ENCODE measurements at places on chromosomes 12 and 14.

DNA sequence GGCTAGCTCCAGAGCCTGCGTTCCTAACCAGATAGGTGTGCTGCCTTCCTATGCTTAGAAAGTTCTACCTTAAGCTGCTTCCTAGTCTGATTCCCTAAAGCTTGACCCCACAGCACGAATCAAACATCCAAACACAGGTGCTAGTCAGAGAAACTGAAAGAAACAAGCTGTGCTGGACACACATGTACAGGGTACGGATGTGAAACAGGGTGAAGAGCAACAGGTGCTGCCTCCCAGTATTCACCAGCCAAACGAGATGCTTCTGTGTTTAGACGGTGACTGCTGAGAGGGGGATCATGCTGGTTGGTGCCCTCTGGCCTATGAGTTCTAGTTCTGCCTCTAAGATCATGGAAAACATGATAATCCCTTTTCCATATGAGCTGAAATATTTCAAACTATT is 105.3 kb downstream of the GRIP1 start:
- no peak for DNase-seq

DNA sequence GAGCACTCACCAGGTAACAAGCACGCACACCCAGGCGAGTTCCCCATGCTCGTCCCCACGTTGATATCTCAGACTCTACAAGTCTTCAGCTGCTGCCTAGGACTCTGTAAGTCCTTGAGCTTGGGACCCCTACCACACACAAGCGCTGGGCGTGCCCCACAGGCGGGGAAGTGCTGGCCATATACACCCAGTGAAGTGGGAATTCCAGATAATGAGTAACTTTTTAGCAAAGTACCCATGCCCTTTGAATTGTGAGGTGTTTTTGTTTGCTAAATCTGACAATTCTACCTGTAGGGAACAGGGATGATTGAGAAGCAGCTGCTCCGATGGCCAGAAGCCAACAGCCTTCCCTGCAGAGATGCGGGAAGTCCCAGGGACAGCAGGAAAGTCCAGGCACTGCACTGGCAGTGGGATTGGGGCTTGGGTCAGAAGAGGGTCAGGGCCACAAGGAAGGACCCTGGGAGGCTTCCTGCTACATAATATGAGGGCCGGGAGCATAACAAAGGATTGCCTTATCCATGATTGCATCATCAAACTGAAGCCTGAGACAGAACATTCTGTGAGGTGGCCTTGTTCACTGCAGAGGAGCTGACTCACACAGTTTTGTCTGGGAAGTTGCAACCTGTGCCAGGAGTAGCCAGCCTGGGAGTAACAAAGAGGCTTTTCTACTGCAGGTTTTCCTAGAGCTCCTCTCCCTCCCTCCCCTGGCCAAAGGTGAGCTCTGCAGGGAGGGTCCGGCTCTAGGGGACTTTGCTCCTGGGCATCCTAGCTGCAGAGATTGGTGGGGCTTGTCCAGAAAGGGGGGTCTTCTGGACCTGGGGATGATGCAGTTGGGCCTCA is 13.2 kb upstream of the SERPINA3 start:
- DNase-seq = no peak

- no peak for DNase-seq
Observed at GRCh38 chr12:9760699-9761418, at the start of gene CD69. CD69 (minus strand) TSS chr12:9760901; CDS start chr12:9760820, 81 bp downstream.

DNA sequence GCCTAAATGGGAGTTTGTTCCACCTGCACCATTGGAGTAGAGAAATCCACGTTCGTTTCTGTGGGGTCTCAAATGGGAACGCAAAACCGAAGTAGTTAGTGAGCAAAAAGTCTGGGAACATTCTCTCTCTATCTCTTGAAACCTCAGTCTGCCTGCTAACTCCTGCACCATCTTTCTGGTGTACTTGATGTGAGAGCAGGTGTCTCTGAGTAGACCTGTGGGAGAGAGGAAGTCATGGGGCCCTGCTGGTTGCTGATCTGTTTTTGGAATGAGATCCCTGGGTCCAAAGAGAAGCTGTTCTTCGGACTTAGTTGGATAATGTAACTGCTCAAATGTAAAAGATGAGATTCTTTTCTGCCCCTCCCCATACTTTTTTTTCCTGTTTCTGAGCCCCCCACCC is 57.3 kb downstream of the MAX start:
- DNase-seq = no peak

GRCh38 chr12:12425001-12425400 is 68.1 kb downstream of the BORCS5 start:
- no peak for DNase-seq

GRCh38 chr14:102966681-102967505 is 44.4 kb downstream of the AMN start:
- DNase-seq = no peak

- DNase-seq = no peak
Observed at GRCh38 chr14:50773632-50774541, 57.1 kb downstream of the NIN start.

GRCh38 chr12:104610513-104611235 is 153.9 kb downstream of the CHST11 start:
- DNase-seq = no peak

DNA sequence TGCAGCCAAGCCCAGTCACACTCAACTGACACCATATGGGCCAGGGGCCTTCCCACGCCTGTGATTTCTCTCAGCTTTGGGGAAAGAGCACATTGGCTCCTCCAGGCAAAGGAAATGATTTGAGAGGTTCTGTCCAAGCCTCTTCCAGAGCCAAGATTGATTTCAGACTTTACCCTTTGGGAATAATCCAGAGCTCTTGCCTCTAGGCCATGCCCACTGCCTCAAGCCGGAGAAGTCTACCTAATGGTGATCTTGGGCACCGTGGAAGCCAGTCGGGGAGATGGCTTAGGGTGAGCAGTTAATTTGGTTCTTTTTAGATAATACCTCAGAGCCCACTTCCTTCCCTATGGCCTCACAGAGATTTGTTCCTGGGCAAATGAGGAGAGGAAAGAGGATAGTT is 45.0 kb upstream of the NUAK1 start:
- no peak for DNase-seq

DNA sequence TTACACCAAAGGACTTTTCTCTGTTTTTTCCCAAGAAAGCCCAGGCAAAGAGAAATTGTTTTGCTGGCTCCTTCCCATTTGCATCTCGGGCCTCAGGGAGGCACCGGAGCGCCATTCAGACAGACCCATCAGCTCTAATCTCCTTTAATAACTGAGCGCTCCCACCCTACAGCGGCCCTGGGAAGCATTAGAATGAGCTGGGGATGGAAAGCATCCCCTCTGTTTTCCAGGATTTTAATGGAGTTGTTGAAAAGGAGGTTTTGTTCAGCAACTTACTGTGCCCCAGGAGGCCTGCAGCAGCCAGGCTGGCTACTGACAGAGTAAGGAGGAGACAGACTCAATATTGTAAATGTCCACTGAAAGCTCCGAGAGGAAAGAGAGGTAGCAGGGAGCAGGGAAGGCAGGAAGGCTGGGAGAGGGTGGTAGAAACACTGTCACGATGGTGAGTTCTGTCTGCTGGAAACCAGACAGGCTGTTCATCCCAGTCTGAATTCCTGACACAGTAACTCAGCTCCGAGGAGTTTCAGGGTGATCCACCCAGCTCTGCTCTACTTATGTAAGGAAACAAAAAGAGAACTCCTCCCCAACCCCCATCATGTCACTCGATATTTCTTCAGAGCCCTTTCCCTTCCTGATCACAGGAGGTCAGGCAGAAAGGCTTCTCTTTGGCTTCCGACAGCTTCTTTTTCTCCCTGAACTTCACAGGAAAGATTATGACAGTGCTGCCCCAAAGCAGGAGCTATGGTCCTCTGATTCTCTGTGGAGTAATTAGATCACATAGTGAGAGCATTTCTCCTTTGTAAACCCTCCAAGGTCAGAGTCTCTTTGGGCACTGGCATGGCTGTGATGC is 62.5 kb upstream of the TMEM132D start:
- DNase-seq = no peak

DNA sequence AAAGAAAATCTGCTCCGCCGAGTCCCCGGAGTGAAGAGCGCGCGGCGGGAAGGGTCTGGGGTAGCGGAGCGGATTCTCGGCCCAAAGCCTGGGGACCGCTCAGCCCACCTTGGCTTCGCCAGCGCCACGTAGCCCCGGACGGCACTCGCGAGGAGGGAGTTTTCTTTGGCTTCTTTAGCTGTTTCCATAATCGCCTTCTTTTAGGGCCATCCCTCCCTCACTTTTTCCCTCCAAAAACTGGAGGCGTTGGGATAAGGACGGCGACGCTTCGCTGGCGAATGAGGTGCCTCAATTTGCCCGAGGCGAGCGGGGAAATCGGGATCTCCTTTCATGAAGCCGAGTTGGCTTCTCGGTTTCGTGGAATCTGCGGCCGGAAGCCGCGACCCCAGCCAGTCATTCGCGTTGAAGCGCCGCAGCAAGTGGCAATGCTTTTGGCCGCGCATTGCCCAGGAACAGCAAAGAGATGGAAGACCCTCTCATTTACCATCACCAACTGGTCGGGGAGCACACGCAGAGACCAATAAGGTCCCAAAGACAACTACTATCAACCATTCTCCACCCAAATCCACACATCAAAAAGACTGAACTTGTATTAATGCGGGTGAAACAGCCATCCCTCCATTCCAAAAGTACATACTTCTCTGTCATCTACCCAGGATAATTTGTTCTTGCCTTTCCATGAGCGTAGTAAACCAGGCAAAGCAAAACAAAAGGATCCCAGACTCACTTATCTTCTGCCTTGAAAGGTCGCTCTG is 8.4 kb upstream of the SIX1 start:
- DNase-seq = no peak

DNA sequence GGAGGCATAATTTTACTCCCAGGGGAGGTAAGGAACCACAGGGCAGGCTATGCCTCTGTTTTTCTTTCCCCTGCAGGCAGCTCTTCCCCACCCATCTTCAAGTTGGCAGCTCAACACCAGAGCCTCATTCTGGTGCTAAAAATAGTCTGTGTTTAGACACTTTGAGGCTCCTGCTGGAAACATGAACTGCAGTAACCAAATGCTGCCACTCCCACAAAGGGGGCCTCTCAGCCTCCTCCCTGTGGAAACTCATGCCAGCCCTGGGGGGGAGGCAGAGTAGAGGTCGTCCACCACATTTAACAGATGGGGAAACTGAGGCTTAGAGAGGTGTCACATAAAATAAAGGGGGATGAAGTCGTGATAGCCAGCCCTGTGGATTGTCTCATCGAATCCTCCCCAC is 61.4 kb downstream of the WSCD2 start:
- DNase-seq = no peak

DNA sequence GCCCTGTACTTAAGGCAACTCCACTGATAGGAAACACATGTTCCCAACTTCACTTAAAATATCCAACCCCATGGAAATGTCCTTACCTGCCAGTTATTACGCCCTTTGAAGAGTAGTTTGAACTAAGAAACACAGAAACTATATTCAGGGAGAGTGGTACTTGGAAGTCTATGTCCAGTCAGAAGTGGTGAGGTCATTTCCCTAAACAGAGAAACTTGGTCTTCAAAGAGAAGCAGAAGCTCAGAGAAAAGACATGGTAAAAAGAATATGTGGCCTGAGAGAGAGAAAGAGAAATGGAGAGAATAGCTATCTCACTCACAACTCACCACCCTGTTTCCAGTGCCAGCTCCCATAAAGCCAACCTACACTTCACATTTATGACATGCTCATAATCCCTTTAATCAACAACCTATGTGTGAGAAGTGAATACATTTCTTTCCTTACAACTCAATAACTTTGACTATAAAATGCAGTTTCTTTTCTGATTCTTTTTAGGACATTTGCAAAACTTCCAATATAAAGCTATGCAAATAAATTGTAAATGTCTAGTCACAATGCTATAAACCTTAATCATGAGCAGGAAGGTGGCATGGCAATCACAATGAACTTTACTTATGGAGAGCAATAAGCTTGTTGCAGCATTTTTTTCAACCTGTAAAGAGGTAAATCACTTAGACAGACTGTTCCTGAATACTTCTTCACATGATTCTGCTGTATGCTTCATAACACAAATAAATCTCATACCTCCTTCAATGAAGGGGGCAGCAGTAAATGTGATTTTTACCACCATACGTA is 67.1 kb downstream of the CPNE8 start:
- DNase-seq = no peak

- DNase-seq = no peak
Observed at GRCh38 chr14:51367600-51367931, 127.5 kb downstream of the TMX1 start.

GRCh38 chr14:44820230-44820964 is 141.3 kb downstream of the KLHL28 start:
- no peak for DNase-seq

- peak; percentile 32 for DNase-seq
Observed at GRCh38 chr12:6534945-6535696, 804 bp downstream of the GAPDH start.

- DNase-seq = no peak
Observed at GRCh38 chr12:126760092-126760491, 1506.9 kb upstream of the TMEM132C start.

GRCh38 chr14:21455592-21455911 is 371 bp downstream of the CHD8 start:
- DNase-seq = no peak

GRCh38 chr14:32074887-32075572 is 2.1 kb upstream of the ARHGAP5 start:
- no peak for DNase-seq

DNA sequence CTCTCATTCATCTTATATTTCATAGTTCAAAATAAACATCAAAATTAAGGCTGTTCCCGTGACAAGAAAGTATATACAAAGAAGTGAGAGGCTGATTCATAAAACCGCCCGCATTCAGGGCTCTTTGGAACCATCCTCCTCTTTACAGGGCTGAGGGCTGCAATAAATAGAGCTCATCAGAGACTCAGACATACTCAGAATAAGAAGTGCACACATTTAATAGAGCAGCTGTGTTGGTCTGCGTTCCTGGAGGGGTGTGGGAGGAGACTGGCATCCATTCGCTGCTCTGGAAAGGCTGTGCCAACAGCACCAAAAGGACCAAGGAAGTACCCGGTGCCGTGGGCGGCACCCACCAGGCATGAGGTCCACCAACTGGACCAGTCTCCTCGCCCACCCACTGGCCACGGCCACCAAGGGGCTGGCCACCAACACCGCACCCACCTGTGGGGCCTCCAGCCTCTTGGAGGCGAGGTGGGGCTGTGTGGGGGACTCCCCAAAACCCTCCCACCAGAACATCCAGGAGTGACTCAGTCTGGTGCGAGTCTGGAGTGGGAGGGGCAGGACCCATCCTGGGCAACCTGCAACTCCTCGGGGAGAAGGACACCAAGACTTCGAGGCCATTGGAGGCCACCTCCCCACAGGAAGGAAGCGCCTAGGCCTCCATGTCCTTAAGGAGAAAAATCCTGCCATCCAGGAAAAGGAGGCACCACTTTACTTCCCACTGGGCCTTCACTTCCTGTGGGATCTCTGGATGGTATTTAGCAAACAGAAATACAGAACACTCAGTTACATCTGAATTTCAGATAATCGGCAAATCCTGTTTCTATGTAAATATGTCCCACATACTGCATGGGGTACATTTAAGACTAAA is 32.7 kb downstream of the VCPKMT start:
- no peak for DNase-seq

Data from cortex of kidney (tissue), 1 donor.